Stimulated activated CD4-positive, alpha-beta T cell treated with anti-CD3 and anti-CD28 coated beads, Interleukin-4, amount 100 ng/mL, for 48 hours (primary cell): ENCODE measurements at places on chromosomes 12 and 14.
A peak's percentile ranks its signal among the peaks of the same experiment; 100 is the strongest.

DNA sequence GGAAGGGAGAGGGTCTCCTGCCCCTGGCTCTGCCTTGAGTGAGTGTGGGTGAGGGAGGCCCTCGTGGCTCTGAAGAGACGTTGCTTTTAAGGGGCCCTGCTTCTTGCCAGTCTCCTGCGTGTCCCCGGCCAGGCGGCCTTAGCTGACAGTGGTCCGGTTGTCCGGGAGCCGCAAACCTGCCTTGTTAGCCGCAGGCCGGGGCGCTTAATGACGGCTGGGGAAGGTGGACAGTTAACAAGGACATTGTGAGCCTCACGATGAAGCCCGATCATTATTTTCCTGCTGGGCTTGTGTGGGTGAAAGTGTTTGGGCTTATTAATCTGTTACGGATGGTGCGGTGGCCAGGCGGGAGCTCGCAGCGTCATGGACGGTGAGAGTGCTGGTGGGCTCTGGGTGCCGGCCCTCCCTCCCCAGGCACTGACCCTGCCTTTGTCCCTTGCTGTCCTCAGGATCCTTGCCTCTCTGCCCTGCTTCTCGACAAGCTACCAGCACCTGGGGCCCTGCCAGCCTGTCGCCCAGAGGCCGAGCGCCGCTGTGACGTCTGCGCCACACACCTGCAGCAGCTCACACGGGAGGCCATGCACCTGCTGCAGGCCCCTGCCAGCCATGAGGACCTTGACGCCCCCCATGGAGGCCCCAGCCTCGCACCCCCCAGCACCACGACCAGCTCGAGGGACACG is 13.3 kb downstream of the KIF26A start:
- no peak for DNase-seq

GRCh38 chr14:89266754-89267153 is 150.3 kb downstream of the FOXN3 start:
- DNase-seq, result no peak

DNA sequence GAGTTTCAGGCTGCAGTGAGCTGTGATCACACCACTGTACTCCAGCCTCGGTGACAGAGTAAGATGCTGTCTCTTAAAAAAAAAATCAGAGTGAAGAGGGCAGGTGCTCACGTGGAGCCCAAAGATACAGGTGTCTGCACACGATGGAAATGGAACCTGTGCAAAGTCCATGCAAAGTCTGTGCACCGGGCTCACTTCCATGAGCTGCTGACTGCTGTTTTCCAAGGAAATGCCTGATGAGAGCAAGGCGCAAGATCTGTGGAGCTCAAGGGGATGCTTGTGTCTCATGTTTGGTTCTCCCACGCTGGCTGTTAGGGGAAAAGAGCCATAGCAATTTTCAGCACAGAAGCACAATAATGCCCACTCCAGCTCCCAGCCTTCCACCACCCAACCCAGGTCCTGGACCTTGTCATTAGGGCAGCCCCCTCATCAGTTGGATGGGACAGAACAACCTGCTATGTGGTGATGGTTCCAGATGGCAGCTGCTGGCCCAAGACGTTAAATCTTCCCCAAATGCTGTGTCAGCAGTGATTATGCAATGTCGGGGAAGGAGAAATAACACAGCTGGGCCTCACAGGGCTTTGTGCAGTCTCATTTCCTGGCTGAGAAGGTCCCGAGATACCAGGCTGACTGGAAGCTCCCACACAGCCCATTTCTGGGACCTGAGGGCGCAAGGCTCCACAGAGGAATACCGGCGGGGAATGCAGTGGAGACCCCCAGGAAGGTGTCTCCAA is 27.9 kb upstream of the DICER1 start:
- no peak for DNase-seq

DNA sequence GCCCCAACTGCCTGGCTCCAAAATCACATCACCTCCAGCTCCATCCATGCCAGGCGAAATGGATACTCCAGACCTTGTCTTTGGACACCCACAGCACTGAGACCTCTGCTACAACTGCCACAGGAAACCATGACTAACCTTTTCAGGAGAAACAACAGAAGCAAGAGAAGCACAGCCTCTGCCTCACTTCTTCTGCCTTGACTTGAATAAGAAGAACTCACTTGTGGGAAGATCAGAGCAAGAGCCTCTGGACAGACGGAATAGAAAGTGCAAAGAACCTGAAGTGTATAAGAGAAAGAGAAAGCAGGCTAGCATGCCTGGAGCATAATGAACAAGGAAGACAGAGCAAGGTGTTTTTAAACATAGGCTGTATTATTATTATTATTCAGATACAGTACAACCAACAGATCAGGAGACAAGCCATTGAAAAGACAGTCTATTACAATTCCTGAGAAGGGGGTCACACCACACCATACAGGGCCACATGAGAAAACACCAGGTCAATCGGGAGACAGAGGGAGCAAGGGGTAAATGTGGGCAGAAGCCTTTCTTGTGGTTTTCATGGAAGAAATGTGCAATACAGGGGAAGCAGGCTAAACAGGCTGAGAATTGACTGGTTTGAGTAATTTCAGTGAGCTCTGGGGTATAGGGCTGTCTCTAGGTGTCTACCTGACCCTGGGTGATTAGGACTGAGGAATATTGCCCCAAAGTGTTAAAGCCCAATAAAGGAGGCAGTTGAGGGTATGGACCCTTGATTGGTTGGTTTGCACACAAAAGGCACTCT is 7.4 kb upstream of the OR10P1 start:
- DNase-seq, result no peak

GRCh38 chr14:62030387-62030786 is 268.2 kb downstream of the SNAPC1 start:
- no peak for DNase-seq

- no peak for DNase-seq
Measured at GRCh38 chr14:27096091-27096490, 498.3 kb upstream of the NOVA1 start.

- no peak for DNase-seq
Measured at GRCh38 chr14:102539544-102540314, 30.2 kb upstream of the ANKRD9 start.

GRCh38 chr12:120091371-120092090 is 25.0 kb downstream of the RAB35 start:
- no peak for DNase-seq

GRCh38 chr14:91511043-91511383 is 903 bp upstream of the PPP4R3A start:
- DNase-seq, result no peak

GRCh38 chr12:81468206-81468605 is 290.9 kb downstream of the PPFIA2 start:
- DNase-seq, result no peak

- DNase-seq, result no peak
Measured at GRCh38 chr14:50649691-50650090, 18.4 kb downstream of the SAV1 start.

DNA sequence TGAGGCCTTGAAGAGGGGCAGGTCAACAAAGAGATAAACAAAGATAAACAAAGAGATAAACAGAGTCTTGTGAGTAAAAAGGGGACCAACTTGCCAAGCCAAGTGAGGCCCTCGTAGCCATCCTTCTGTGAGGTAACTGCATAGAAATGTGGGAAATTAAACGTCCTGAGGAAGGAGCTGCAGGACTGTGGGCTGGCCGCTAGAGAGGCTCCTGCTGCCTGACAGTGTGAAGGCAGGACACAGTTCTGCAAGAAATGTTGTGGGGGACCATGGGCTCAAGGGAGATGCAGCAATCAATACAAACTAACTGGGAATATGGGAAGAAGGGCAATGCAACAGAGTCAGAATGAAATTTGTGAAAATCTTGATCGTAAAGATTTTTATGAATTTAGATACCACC is 91.9 kb downstream of the SLC8A3 start:
- no peak for DNase-seq

GRCh38 chr12:124939079-124939420 is 24.6 kb upstream of the UBC start:
- peak; percentile 43 for DNase-seq
